ENCODE measurements at places on chromosomes 1 and 21. TPM values are rescaled to one million over a fixed set of nuclear protein-coding genes. Genes with fewer than 3 reads are reported as not detected.

- DNase-seq, result peak; percentile 34
These were observed 254.4 kb downstream of the FOXD2 start for GRCh38 chr1:47692196-47692595.

CR2 gene
- not detected for total RNA-seq

OR2T11 gene
- total RNA-seq, result not detected

DNA sequence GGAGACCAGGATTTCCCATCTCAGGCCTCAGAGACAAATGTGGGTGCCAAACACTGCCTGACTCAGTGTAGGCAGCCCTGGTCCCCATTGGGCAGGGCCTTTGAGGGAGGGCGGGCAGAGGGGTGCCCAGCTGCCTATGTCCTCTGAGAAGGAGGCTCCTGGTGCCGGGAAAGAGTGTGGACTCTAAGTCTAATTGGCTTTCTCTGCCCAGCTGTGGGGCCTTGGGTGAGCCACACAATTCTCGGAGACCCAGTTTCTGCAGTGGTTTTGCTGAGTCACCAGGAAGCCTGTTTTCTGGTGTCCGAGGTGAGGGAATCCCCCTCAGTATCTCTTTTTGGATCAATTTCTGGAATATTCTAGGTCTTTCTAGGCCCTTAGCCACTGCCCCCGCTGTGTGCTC is 35.3 kb upstream of the ACTL8 start:
- no peak for DNase-seq

- no peak for DNase-seq
These were observed 24.2 kb downstream of the RSPH1 start for GRCh38 chr21:42471716-42472330.

DNA sequence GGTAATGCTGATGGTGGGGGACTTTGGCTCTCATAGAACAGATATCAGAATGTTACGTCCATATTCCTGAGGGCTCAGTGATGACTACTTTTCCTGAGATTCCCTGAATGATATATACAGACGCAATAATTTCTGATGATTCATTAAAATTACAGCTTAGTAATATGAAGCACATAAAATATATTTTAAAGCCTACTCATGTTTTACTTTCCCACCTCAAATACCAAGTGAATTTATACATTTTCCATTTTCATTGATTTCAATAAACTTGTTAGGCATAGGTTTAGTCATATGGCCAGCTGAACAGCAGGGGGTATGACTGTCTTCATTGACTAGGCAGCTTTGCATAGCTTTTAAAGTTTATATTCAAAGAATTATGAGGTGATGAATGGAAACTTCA is 26.2 kb upstream of the PDC start:
- DNase-seq, result no peak

DNA sequence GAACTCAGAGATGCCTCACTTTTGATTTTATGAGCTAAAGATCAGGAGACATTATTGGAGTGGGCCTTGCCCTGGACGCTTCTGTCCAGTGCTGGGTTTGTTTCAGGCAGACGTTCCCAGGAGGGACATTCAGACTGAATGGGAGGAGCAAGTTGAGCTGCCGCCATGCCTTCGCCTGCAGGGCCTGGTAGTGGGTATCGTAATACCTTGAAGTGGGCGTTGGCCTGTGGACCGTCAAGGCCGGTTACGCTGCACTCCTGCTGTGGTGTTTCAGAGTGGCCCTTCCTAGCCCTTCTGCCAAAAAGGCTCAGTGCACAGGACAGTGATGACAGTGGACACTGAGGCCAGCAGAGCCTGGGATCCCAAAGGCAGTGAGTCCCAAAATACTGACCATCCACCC is 1.6 kb downstream of the FAM3B start:
- no peak for DNase-seq

DNA sequence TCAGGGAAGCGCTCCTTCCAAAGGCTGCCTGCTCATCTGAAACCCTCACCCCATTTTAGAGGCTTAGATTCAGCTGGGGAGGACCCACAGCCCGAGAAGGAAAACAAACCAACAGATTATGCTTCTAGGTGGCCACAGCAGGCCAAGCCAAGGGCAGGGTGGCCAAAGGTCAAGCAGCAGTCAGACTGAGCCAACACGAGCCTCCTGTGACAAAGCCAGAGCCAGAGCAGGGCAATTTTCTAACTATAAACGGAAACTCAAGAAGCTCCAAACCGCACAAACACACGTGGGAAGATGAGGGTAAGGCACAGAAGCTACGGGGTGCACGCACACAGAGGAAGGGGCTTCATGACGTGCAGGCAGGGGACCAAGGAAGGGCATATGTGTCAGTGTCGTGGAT is 64.1 kb downstream of the PLEKHA6 start:
- DNase-seq, result no peak

GRCh38 chr1:55153031-55153430 is 62.1 kb downstream of the USP24 start:
- no peak for DNase-seq

GRCh38 chr1:109716570-109717090 is 4.6 kb downstream of the GSTM5 start:
- DNase-seq, result no peak

DNA sequence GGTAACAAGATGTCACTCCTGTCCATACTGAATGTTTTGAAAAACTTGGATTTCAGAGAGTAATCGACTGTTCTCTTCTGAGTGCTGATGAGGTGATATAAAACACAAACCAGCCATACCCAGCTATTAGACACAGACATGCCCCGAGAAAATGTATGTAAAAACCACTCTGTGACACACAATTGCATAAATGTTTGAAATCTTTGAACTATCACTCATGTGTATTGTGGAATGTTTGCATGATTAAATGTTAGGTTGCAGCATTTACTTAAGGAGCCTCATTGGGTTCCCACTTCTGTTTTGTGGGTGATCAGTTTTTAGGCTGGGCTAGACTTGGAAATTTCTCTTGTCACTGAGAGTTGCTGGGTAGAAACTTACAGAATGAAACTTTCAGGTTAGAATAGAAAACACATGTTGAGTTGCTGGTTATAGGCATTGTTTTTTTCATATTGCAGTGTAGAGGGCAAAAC is 270.4 kb upstream of the B3GALT2 start:
- no peak for DNase-seq

DNA sequence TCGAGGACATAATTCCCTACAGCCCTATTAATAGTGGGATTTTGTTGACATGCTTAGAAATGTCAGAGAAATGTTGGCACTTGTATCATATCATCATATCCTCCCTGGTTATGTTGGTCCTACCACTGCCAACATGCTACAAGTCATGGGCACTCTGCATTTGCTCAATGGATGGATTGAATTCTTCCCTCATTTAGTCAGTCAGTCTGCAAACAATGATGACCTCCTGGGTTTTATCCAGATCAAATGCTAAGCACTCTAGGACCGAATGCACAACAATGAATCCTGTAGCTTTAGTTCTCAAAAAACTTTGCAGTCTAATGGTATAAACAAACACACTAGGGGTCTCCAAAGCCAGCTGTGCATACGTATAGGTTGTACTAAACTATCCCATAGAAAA is 357.2 kb upstream of the DPYD start:
- DNase-seq, result no peak

GON4L gene
- total RNA-seq, result 82.9 TPM

DNA sequence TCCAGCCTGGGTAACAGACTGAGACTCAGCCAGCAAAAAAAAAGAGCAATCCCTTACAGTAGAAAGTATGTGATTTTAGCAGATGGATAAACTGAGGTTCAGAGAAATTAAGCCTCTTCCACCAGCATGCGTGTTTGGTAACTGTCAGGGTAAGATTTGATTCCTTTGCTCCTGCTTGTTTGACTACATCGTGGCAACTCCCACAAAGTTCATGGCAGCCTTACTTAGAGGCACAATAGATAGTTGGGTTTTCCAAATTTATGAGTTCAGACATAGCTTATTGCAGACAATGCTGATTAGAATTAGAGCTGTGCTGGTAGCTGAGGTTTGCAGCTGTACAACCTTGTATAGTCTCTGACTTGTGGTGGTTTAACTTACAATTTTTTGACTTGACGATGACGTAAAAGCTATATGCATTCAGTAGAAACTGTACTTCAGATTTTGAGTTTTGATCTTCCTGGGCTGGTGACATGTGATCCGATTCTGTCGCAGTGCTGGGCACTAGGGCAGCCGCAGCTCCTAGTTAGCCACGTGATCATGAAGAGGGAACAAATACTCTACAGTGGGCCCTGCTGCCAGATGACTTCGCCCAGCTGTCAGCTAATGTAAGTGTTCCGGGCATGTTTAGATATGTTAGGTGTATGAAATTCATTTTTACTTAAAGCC is 167.8 kb downstream of the DHRS3 start:
- no peak for DNase-seq

PPM1J gene
- total RNA-seq, result 0.94 TPM

- no peak for DNase-seq
These were observed 86.8 kb downstream of the SPATA17 start for GRCh38 chr1:217717959-217718358.

GRCh38 chr1:2373551-2374251 is 17.7 kb downstream of the MORN1 start:
- no peak for DNase-seq

- DNase-seq, result no peak
These were observed 3.3 kb downstream of the DPH5 start for GRCh38 chr1:101022294-101022693.

SPRR2B gene
- not detected for total RNA-seq

DNA sequence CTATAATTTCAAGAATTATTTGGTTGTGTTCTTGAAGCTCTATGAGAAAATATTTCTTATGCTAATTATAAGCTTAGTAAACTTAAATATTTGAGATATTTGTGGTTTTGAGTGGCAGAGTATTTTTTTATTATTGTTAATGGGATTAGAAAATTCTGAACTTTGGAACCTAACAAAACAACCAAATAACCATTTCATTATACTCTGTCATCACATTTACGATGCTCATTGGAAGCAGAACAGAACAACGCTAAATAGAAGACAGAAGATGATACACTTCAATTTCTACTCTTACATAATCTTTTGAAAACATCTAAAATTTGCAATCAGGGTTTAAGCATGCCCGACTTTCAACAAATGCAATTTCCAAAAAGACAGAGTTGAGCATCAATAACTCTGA is 270.2 kb downstream of the PTPRC start:
- no peak for DNase-seq

GJA8 gene
- not detected for total RNA-seq

DNA sequence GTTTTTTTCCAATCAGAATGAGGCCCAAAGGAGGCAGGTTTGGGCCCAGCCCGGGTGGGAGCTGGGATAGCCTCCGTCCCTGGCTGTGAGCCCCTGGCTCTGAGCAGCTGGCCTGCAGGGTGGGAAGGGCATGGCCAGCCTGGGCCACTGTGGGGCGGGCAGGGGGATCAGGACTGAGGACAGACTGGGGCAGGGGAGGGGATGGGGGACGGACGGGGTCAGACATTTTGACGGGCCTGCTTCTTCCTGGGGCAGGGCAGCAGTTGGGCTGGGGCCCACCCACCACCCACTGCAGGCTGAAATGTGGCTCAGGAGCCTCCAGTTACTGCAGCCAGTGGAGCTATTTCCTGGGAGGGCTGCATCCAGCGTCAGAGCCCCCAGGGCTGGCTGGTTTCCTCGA is 2.5 kb upstream of the SLC6A9 start:
- no peak for DNase-seq

CCDC17 gene
- 2.4 TPM for total RNA-seq

- no peak for DNase-seq
These were observed 49.5 kb downstream of the FASLG start for GRCh38 chr1:172708452-172708851.

APOBEC4 gene
- total RNA-seq, result not detected

GRCh38 chr1:232985882-232986526 is 35.6 kb downstream of the NTPCR start:
- DNase-seq, result no peak

GRCh38 chr1:107286125-107286524 is 145.3 kb downstream of the NTNG1 start:
- no peak for DNase-seq

DNA sequence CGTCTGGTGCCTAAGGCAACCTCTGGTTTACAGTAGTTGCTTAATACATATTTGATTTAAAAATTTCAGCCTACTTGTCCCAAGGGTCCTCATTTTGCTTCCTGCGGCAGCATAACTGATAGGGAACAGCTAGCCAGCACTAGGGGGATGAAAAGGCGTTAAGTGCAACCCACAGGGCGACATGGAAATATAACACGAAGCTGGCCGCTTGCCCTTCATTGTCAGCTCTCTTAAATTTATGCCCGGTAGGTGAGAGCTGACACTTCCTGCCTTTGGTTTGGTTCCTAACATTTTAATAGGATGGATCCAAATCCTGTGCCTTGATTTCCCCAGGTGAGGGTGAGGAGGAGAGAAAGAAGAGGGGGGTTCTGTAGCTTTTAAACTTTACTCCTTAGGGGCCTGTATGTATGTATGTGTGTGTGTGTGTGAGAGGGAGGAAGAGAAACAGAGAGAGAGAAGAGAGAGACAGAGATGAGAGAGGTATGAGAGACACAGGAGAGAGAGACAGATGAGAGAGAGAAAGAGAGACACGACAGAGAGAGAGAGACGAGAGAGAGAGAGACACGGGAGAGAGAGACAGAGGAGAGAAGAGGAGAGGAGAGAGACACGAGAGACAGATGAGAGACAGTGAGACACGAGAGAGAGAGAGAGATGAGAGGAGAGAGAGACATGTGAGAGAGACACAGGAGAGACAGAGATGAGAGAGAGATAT is 938 bp upstream of the ACTN2 start:
- DNase-seq, result no peak

DNA sequence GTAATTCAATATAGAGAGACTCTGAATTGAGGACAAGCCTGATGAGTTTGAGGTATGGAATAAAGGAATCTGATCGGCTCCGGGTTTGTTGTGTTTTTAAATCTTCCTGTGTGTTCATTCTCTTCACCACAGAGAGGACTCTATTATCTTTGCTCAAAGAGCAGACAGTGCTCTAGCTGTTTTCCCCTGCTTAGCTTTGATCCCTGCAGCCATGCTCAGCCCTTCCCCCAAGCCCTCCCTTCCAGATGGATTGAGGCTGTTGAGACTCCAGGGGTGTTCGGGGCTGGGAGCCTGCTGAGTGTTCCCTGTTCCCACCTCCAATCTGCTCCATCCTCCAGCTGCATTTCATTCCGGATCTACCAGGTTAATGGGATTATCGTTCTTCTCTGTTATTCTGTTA is 74.2 kb upstream of the CXADR start:
- DNase-seq, result no peak

DNA sequence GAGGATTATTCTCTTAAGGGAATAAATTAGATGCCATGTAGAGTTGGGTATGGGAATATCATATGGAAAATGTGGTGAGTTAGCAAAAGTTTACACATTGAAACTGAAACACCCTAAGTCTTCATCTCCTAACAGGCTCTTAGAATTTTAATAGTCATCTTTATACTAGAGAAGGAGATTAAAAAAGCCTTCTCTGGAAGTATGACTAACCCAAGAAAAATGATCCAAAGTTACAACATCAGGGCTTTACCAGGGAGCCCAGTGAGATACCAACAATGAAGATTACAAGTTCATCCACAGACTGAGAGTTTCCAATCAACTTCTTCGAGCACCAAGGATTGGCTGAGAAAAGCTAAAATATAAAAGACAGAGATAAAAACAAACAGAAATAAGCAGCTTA is 70.0 kb upstream of the KIAA0040 start:
- DNase-seq, result no peak

GRCh38 chr1:89171067-89171438 is 4.8 kb downstream of the GBP7 start:
- no peak for DNase-seq

- DNase-seq, result peak; percentile 52
These were observed 1.1 kb downstream of the PRRX1 start for GRCh38 chr1:170664828-170665612.

GRCh38 chr1:8409106-8409505 is 91.2 kb downstream of the SLC45A1 start:
- DNase-seq, result no peak

SYT14 gene
- 0.05 TPM for total RNA-seq

GRCh38 chr1:10598389-10598702 is 123.6 kb downstream of the PEX14 start:
- DNase-seq, result no peak
